ENCODE measurements at places on chromosomes 11 and 22.

GRCh38 chr22:19974935-19975706, 33.5 kb upstream of the TXNRD2 start:
- DNase-seq: no peak

DNA sequence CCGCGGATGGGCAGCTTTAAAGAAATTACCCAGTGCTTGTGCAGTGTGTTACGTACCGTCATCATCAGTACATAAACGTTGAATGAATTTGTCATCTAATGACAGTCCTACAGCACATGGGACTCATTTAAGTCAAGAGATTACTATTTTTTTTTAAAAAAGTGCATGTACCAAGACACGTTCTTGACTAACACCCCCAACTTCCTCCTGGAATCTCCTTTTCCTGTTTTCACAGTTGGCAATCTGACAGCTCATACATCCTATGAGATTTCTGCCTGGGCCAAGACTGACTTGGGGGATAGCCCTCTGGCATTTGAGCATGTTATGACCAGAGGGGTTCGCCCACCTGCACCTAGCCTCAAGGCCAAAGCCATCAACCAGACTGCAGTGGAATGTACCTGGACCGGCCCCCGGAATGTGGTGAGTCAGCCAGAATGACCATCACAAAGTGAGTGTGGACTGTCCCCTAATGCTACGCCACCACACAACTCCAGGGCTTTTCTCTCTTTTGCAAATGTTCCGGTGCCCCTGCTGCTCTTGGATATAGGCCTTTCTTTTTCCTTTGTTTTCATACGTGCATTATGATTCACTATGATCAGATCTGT, 162.0 kb upstream of the SORL1-AS1 start:
- DNase-seq: no peak

GRCh38 chr11:123057661-123058305, 4.2 kb downstream of the HSPA8 start:
- peak; percentile 26 for DNase-seq

- DNase-seq: no peak
These were observed 12.7 kb upstream of the PANX2 start for GRCh38 chr22:50157709-50158375.

GRCh38 chr11:12215181-12215593, 104.8 kb downstream of the MICAL2 start:
- no peak for DNase-seq

DNA sequence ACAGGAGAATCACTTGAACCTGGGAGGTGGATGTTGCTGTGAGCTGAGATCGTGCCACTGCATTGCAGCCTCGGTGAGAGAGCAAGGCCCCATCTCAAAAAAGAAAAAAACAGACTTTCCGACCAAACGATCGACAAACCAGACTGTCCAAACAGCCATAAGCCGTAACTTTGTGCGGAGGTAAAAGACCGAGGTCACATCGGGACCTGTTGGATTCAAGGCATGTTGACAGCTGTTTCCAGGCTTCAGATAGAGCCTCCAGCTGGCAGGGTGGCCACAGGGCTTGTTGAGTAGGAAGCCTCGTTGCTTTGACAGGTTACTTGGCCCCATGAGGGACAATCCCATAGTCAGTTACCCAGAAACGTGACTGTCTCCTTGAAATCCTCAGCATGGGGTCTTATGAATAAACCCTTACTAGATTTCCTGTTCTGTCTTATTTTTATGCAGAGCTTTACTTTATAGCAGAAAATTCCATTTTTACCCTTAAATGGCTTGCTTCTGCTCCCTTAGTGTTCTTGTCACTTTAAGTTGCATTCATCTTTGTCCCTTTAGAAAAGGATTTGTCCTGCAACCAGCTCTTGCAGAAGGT, 22.3 kb downstream of the PPARA start:
- no peak for DNase-seq

- DNase-seq: no peak
These were observed 125.9 kb upstream of the SYT13 start for GRCh38 chr11:45412051-45412471.

DNA sequence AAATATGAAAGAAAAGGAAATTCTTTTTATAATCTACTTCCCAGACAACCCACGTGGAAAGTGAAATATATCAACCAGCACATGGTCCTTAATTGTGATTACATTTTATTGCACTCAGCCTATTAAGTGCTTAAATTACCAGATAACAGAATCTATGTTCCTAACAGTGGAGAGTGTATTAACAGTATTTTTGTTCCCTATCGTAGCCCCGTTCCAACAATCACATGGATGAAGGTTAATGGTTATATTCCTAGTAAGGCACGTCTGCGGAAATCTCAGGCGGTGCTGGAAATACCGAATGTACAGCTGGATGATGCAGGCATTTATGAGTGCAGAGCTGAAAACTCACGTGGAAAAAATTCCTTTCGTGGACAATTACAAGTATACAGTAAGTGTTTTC, 626.1 kb upstream of the ARHGAP42 start:
- DNase-seq: no peak

DNA sequence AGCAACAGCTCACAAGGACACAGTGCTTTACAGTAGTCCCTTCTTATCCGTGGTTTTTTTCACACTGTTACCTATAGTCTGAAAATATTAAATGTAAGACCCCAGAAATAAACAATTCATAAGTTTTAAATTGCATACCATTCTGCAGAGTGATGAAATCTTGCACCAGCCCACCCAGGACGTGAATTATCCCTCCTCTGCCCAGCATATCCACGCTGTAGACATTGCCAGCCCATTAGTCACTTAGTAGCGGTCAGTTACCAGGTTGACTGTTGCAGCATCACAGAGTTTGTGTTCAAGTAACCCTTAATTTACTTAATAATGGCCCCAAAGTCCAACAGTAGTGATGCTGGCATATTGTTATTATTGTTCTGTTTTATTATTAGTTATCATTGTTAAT, 3.6 kb downstream of the CLTCL1 start:
- no peak for DNase-seq

- DNase-seq: no peak
These were observed 17.3 kb upstream of the FGF19 start for GRCh38 chr11:69721106-69721505.

GRCh38 chr11:96384156-96384555, 5.6 kb downstream of the CCDC82 start:
- DNase-seq: no peak

- no peak for DNase-seq
These were observed 216.2 kb upstream of the ARHGAP20 start for GRCh38 chr11:110928391-110928790.

DNA sequence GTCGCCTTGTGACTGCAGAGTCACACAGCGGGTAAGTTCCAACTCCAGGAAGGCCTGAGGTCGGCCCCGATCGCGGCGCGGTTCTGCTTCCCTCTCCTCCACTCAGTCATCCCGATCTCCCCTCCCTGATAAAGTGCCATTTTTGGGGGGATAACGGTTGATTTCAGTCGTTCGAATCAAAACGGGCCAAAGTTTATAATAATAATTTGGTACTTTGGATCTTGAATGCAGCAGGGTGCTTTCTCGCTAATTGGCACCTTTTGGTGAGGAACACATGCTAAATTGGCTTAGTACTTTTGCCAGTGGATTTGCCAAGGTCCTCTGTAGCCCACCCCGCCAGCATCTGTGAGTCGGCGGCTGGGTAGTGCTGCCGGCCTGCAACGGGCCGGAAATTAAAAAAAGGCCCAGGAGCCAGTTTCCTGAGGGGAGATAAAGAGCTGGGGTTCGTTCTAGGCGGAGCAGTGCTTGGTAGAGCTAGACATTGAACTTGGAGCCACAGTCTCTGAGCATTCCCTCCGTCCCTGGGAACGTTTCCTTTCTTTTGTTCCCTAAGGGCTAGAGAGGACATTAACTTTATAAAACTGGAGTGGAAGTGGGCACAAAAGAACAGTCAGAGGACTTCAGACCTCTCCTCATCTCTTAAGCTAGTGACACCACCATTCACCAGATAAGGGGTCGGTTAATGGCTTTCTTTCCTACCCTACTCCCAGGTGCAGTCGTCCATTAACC, 997 bp downstream of the UBE2L3 start:
- DNase-seq: peak; percentile 49

DNA sequence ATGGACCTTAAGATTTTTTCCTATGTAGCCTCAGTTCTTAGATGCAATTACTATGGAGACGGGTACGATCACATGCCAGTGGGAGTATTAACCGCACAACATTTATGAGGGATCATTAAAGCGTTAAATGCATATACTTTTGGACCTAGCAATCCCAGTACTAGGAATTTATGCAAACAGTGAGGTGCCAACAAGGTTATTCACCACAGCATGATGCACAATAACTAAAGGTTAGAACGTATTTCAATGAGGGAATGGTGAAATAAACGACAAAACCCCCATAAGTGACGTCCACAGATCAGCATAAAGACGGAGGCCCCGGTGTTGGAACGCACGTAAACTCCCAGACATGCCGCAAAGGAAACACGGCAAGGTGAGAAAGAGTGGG, 539 bp downstream of the SIRT3 start:
- DNase-seq: peak; percentile 89

GRCh38 chr11:45025716-45026492, 75.2 kb upstream of the TP53I11 start:
- DNase-seq: peak; percentile 37

- peak; percentile 52 for DNase-seq
These were observed 15.0 kb downstream of the DENND5A start for GRCh38 chr11:9250139-9250582.

DNA sequence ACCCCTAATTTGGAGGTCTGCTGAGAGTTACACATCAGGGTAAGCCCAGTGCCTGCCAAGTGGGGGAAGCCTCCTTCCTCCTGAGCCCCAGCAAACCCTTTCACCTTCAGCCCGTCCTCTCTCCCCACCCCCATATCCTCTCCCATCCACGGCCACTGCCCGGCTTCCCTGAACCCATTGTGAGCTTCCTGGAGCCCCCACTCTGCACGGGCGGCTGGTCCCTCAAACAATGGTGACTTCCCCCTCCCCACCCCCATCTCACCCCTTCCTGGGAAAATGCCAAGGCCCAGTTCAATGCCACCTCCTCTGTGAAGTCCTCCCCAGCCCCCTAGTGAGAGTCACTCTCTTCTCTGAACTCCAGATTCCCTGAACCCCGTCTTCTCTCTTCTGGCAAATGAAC, 17.9 kb downstream of the DNAL4 start:
- no peak for DNase-seq

DNA sequence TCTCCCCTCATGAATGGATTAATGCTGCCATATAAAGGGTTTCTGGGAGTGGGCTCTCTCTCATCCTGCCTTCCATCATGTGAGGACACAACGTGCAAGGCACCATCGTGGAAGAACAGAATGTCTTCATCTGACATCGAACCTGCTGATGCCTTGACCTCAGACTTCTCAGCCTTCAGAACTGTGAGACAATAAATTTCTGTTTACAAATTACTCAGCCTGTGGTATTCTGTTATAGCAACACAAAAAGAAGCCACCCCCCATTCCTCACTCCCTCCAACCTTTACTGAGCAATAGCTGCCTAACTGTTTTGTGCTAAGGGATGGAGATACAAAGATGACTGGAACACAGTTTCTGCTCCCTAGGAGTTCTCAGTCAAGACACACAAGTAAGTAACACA, 106.1 kb upstream of the PLET1 start:
- DNase-seq: no peak

GRCh38 chr11:71210861-71211260, 41.5 kb downstream of the SHANK2 start:
- no peak for DNase-seq

DNA sequence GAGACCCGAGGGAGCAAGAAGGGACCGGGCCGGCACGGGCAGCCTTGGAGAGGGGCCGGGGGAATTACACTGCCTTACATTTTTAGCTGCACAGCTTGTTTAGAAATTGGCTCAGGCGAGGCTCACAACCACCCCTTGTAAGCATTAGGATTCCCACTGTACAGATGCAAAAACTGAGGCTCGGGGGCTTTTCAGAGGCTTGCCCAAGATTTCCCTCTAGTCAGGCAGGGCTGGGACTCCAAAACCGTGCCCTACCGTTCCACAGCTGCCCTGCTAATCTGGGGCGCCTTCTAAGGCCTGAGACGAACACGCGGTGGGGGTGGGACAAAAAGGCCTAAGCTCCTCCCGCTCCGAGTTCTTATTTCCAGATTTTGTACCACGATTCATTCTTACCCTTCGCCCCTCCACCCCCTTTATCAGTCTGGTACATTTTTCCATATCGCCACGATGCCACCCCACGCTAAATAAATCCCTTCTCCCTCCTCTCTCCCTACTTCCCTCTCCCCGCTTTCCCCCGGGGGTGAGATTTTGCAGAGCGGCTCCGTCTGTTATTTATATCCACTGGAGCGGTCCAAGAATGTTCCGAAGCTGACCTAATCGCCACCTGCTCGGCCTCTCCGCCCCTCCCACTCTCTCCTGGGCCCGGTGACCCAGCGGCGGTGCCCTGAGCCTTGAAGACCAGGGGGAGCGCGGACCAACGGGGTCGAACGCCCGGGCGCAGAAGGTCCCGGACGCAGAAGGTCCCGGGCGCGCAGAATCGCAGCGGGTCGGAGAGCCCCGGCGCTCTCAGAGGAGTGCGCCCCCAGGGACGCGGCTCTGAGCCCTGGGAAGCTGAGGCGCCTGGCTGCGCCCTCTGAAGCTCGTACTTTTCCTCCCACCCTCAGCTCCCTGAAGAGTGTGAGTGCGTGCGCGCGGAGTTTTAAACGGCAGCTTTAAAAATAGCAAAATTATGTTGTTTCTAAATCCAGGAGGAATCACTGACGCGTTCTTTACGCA, 764 bp upstream of the PACSIN3 start:
- peak; percentile 64 for DNase-seq

- DNase-seq: no peak
These were observed 202.1 kb downstream of the TTC28 start for GRCh38 chr22:28477556-28477955.

GRCh38 chr11:126654886-126655806, 299.7 kb downstream of the ST3GAL4 start:
- no peak for DNase-seq

- DNase-seq: no peak
These were observed 14.5 kb downstream of the SCGB1A1 start for GRCh38 chr11:62433141-62433903.
